Activated CD4-positive, CD25-positive, alpha-beta regulatory T cell treated with anti-CD3 and anti-CD28 coated beads, Interleukin-2, amount 50 U/mL, for 16 hours (primary cell): ENCODE measurements at places on chromosomes 1 and 21.

DNA sequence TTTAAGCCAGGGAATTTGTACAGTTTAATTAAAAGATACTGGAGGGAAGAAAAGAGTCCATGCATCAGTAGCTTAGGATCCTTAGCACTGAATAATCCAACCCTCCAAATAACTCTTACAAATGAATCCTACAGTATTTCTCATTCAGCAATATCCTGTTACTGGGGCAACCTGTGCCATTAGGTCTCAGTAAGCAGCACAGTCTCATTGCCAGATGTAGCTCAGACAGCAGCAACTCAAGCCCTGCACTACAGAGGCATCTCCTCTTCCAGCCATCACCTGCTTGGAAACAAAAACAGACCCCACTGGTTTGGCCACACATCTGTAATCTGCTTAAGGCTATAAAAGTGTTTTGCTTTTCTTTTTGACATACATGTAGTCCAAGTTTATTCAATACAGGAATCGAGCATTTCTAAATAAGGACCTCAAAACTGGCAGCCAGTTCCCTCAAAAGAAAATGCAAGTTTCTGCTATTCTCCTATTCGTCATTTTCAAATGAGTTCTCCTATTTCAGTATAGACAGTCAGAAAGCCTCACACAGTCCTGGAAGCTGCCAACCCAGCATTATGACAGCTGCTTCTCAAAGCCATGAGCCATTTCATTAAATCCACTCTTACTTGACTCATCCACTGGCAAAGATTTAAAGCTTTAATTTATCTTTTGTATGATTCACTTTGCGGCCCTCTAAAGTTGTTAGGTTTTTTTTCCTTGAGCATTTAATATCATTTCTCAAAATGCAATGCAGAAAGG, 129.0 kb downstream of the APP start:
- DNase-seq, result no peak

DNA sequence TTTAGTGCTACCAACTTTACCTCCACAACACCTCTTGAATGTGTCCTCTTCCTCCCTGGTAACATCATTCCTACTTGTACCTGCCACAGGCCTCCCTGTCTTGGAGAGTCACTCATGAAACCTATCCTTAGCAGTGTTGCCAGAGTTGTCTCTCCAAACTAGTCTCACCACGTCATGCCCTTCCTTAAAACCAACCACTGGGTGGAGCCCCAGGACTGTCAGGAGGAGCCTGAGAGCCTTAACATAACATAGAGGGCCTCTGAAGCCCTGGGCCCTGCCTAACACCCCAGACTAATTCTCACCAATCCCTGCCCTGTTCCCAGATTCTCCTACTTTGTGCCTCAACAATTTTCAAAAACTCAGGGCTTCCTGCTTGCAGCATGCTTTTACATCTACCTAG, 65.3 kb downstream of the ZNF697 start:
- DNase-seq, result no peak

DNA sequence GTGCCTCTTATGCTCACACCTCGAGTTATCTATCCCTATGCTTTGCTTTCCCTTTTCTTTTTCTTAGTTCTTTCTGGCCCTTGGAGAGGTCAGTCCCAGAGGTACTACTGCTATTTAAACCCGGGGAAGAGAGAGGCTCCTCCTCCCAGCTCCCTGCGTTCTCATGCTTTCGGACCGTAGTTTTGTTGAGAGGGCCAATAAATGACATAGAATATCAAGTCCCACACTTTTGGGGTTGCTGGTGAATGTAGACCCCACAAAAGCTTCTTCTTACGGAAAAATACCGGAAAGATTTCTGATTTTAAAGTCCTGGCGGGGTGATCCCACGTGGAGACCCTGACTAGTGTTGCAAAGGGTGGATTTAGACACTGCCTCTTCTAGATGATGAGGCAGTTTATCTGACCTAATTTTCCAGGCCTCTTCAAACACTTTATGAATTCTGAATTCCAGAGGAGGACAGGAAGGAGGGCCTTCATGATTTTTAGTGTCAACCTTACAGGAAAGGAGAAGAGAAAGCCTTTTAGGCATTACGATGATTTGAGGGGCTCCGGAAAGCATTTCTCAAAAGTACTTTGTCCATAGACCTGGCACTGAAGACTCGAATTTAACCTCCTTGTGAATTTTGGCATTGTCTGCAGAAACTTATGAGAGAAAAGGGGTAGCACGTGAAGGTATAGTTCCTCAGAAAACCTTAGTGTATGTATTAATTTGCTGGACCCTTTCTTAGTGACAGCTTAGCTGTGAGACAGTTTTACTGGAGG, 694 bp downstream of the TMEM167B start:
- no peak for DNase-seq

DNA sequence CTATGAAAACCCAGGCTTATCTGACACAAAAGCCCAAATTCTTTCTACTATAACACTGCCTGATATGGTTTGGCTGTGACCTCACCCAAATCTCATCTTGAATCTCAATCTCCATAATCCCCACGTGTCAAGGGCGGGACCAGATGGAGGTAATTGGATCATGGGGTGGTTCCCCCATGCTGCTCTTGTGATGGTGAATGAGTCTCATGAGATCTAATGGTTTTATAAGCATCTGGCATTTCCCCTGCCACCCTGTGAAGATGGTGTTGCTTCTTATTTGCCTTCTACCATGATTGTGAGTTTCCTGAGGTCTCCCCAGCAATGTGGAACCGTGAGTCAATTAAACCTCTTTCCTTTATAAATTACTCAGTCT, 123.3 kb upstream of the USP24 start:
- no peak for DNase-seq

DNA sequence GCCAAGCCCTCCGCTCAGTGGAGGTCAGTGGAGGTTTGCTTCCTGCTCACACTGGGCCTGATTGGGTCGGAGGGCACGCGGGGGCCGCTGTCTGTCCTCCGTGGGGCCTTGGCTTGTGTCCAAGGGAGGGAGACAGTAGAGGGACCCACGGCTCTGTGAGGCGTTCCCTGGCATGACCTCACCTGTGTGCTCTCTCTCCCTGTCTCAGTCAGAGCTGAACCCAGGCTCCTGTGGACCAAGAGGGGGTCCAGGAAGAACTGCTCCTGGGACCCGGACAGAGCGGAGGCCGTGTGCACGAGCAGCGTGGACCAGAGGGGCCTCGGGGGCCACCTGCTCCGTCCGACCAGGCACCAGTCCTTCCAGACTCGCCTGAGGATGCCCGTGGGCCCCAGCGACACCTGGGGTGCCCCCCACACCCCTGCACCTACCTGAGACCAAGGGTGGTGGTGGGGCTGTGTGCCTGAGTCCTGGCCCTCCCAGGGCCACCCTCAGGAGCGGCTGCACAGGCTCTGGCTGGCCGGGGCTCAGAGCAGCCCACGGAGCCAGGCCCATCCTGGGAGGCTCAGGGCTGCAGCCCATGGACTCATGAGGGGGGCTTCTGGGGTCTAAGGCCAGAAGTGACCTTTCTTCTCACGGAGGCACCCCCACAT, 13.3 kb upstream of the TTLL10 start:
- no peak for DNase-seq

DNA sequence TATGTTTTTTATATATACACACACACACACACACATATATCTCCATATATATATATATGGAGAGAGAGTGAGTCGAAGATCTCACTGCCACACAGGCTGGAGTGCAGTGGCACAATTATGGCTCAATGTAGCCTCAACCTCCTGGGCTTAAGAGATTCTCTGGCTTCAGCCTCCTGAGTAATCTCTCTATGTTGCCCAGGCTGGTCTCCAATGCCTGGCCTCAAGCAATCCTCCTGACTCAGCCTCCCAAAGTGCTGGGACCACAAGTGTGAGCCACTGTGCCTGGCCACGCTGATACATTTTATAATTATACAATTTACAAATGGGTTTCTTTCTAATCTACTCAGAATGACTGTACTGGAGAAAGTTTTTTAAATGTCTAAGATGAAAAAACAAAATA, 664.2 kb downstream of the PTPRC start:
- DNase-seq, result no peak

- no peak for DNase-seq
Measured at GRCh38 chr1:208077232-208078075, 166.5 kb upstream of the CD34 start.

GRCh38 chr1:62406576-62406975, 30.3 kb upstream of the USP1 start:
- DNase-seq, result no peak

DNA sequence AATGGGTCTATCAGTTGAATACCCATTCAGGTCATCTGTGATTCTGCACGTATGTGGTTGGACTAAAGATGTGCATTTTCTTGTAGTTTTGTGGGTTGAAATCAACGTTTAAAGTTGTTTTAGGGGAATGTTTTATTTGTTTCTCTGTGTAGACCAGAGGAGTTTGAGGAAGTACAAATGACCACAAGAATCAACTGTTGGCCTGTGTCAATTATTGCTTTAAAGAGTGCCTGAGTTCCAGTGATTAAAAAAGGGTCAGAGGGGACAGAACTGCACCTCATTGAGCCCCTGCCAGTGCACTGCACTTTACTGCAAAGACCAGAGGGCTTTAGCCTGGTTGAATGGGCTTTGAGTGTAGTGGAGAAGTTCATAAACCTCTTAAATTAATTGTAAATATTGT, 190.3 kb downstream of the VPS13D start:
- no peak for DNase-seq

- DNase-seq, result no peak
Measured at GRCh38 chr1:44775930-44776729, 790 bp downstream of the RPS8 start.

GRCh38 chr21:29827236-29827635, 112.6 kb downstream of the GRIK1 start:
- DNase-seq, result no peak

DNA sequence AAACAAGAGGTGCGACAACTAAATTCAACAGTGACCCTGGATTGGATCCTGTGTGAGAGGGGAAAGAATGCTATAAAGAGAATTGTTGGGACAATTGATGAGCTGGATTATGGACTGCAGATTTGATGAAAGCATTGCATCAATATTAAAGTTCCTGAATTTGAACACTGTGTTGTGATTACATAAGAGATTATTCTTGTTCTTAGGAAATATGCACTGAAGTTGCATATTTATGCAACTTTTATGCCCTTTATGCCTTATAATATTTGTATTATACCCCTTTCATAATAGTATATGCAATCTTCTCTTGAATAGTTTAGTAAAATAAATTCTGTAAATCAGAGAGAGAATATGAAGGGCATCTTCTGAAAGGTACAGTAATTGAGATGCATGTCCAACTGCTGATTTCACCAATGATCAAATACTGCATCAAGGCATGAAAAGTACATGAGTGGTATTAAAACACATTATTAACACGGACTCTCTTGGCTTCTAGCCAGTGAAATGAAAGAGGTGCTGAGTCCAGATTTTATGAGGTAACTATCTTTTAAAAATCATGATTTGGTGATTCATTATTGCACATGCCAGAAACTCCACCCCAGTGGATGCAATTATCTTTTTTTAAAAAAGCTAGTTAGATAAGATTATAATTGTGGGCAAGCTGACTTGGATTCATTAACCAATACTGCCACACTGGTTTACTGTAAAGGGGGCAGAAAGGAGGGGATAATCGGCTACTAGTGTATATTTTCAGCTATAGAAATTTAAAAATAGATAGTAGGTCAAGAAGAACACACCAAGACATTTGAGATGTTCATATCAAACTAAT, 19.9 kb upstream of the LPAR3 start:
- DNase-seq, result no peak

GRCh38 chr1:46030876-46031660, 101.4 kb downstream of the PIK3R3 start:
- no peak for DNase-seq

DNA sequence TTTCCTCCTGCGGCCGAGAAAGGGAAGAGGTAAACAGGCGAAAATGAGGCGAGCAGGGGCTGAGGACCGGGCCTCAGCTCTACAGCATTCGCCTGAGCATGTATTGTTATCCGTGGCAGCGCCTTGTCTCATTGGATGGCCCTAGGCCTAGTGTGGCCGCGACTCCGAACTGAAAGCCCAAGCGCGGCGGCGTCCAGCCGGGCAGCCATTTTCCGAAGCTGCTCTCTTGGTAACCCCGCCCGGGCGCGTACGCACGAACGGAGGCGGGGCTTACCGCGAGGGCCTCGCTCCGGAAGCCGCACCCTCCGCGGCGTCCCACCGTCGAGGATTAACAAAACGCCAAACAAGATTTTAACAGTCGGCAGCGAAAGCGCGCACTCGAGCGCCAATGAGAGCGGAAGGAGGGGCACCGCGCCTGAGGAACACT, 797 bp upstream of the USP1 start:
- DNase-seq, result peak; percentile 95

DNA sequence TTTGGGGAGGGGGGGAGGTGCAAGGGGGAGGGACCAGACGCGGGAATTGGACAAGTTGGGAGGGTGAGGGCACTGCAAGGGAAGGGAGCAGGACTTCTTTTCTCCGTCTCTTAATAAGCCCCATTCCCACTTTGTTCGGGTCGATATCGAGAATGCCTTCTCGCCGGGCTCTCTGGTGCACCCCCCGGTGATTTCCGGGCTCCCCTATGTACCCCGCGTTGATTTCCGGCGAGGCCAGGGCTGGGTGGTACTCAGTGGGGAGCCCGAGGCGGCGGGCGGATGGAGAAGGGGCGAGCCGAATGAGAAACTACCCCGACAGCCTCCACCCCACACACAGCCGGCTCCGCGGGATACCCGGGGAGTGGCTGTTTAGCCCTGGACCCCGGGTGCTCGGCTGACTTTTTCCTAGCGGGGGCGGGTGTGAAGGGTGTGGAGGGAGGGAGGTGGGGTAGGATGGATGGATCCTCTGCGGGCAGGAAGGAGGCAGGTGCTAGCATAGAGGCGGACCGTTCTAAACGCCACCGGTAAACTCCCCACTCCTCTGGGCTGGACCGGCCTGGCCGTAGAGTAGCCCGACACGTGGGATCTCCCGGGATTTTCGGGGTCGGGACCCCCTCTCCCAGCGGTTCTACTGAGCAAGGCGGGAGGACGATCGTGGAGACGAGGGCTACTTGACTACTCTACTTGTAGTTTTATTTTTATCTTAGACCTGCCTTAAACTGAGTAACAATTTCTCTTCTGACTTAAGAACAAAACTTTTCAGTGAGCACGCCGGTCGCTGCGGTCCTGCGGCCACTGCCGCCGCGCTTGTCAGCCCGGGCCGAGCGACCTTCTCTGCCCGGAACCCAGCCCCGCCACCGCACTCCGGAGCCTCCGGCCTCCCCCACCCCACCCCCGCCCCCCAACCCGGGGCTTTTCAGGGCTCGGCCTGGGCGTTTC, 1.0 kb downstream of the RNF220 start:
- no peak for DNase-seq

DNA sequence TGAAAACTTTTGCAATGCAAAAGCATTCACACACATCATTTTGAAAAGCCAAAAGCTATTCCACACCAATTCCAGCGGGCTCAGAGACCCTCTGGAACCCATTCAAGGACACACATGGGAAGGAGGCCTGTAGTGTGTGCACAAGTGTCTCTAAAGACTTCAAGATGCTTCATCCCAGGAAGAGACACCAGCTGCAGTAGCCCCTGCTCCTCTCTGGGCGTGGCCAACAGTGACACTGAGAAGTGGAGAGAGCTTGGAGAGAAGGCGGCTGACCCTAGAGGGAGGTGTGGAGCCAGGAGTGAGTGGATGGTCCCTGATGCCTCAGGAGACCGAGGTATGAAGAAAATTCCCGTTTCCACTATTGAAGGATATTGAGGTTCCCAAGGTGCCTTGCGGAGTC, 14.9 kb upstream of the TNNI1 start:
- DNase-seq, result no peak

GRCh38 chr1:47785561-47786271, 211.5 kb downstream of the TRABD2B start:
- no peak for DNase-seq
